Regular cardiac myocyte (primary cell): ENCODE measurements at places on chromosomes 6 and 20. TPM values are rescaled to one million over a fixed set of nuclear protein-coding genes. Genes with fewer than 3 reads are reported as not detected.

The NFATC2 gene
- under 0.01 and 0.19 TPM in 2 replicates for total RNA-seq

The HLA-F gene
- total RNA-seq, result 3.8 and 16.3 TPM in 2 replicates

The PSORS1C2 gene
- not detected in 2 replicates for total RNA-seq

The C20orf144 gene
- 0.19 and 0.28 TPM in 2 replicates for total RNA-seq

The ANKRD66 gene
- total RNA-seq, result not detected in 2 replicates

The VSX1 gene
- not detected in 2 replicates for total RNA-seq

The LAMA2 gene
- total RNA-seq, result 13.6 and 64.3 TPM in 2 replicates

The C20orf141 gene
- not detected in 2 replicates for total RNA-seq

The CST5 gene
- not detected in 2 replicates for total RNA-seq

The BNIP5 gene
- not detected in 2 replicates for total RNA-seq

The SLC52A3 gene
- not detected in 2 replicates for total RNA-seq

The HSPA1L gene
- total RNA-seq, result 1.3 and 2.8 TPM in 2 replicates
